AG10803 (cell line): ENCODE measurements at places on chromosomes 6 and 20.

DNA sequence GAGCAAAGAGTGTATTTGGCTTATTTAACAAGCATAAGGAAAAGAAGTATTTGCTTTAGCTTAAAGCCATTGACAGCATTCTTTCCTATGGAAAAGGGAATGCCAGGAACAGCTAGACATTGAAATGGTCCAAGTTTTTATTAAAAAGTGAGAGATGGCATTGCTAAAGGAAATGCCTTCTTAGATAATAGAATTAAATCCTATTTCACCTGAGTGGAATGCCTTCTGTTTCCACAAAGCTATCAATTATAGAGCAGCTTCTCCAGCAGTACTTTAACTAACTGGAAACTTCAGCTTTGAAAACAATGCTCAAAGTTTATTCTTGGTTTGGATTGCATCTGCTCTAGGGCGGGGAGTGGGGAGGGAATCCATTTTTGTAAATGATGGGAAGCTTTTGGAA is 85.1 kb upstream of the CNKSR3 start:
- DNase-seq = no peak

GRCh38 chr6:1654054-1654453 is 44.3 kb downstream of the FOXC1 start:
- DNase-seq = no peak

DNA sequence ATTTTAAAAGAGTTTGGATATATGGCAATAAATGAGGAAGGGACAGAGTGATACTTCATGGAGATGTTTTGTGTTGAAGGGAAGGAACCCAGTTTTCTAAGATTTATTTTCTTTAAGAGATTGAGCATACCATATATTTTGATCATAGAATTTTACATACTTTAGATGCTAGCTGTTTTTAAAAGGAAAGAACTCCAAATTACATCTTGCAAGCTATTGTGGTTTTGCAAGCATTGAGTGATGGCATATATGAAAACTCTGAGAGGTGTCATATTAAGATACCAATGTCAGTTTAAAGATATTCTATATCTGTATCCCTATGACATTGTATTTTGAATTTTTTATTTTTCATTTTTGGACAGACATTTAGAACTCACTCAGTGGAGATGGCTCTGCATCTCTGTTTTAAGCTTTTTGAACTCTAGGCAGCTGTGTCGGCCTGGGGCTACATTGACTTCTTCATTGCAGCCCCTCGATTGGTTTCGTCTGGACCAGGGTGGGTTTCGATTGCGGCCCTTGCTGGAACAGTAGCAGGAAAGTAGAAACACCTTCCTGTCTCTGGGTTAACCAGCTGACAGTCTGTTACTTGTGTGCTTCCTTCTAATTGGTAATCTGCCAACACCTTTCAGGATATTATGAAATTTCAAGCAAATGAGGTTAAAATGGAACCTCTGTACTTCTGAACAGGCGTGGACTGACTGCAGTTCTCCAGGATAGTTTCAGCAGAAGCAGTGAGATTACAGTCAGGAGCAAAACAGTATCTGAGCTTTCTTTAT is 14.0 kb downstream of the IGF2R start:
- peak; percentile 59 for DNase-seq

DNA sequence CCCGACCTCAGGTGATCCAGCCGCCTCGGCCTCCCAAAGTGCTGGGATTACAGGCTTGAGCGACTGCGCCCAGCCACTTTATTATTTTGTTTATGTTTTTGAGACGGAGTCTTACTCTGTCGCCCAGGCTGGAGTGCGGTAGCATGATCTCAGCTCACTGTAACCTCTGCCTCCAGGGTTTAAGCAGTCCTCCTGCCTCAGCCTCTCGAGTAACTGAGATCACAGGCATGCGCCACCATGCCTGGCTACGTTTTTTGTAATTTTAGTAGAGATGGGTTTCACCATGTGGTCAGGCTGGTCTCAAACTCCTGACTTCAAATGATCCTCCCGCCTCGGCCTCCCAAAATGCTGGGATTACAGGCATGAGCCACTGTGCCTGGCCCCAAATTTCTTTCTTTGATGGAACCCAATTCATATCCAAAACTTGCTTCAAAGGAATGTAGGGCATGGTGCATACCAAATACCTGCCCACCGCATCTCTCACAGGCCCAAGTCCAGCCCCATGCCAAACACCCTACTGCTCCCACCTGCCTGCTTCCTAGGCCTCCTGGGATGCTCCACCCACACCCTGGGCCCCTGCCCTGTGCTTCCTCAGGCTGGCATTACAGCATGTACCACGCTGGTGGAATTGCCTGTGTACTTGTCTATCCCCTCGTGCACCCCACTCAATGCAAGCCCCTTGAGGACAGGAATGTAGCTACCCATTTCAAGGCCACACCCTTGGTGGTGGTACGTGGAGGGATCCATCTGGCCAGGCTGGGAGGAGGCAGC is 4.9 kb upstream of the HMGA1 start:
- no peak for DNase-seq

GRCh38 chr6:11688425-11688709 is 90.2 kb downstream of the ADTRP start:
- no peak for DNase-seq

DNA sequence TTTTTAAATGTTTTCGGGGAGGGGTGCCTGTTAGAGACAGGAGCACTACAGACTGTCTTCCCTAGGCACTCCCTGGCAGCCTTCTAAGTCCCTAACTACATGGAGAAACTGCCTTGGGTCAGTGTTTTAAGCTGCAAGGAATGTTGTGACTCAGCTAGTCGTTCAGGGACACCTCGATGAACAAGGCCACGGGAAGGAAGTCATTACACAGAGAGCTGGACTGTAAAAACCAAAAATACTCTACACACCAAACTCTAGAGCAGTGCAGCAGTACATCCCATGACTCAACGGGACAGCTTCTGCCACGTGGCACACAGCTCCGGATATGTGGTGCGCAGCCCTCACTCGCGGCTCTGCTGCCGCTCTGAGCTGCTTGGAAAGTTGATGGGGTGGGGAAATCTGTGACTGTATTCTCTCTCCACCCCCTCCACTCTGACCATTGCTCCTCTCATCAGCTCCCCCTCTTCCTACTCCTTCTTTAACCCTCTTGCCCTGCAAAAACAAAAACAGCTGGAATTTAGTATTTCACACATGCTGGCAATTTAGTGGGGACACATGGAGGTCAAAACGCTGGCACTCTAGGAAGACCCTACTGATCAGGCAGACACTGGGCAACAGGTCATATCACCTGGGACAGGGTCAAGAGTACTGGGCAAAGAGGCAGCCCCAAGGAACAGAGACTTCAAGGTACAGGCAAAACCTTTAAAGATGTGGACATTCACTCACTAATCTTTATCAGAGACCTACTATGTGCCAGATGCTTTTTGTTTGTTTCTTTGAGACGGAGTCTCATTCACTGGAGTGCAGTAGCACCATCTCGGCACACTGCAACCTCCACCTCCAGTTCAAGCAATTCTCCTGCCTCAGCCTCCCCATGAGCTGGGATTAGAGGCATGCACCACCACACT is 10.9 kb upstream of the LPIN3 start:
- DNase-seq = peak; percentile 99

DNA sequence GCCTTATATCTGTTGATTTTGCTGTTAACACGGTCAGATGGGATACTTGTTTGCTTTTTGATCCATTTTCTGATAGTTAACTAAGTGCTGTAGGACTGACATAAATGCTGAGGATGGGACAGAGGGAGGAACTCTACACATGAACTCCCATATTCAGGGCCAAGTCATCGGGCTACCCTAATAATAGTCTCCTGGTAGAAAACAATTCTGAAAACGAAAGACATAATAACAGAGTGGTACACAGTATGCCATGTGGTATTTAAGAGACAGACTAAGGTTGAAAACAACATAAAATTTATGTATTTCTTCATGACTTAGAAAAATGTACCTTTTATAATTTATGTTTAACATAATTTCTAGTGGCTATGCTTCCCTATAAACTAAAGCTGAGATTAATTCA is 12.0 kb downstream of the ID4 start:
- no peak for DNase-seq

DNA sequence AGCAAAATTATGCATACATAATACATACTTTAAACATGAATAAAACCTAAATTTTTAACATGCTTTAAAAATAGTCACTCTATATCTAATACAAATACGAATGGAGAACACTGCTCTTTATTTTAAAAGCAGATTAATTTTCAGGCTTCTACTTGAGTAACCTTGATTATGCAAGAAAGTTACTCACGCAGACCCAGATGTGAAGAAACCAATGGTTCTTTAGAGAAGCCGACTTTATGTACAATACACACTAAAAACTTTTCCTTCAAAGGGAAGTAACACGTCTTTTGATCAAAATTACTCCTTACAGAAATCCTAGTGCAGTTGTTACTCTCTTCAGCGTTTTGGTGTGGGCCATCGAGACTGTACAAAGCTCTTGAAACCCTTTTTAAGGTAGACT is 136.9 kb upstream of the SLC22A16 start:
- no peak for DNase-seq

DNA sequence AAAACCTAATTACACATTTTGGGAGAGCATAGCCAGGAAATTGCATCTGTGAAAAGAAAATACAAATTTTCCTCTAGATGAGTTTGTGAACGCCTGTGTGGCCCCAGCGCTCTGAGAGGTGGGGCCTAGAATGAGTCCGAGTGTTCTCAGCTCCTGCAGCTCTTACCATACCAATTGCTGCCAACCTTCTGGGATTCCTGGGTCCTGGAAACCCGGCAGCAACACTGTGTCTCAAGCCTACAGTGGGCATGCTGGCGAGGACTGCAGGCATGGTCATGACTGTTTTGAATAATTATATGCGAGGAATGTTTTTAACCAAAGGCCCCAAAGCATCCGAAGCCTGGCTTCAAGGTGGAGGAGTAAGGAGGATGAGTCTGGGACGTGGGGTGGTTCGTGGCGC is 90.4 kb downstream of the SERAC1 start:
- DNase-seq = no peak

DNA sequence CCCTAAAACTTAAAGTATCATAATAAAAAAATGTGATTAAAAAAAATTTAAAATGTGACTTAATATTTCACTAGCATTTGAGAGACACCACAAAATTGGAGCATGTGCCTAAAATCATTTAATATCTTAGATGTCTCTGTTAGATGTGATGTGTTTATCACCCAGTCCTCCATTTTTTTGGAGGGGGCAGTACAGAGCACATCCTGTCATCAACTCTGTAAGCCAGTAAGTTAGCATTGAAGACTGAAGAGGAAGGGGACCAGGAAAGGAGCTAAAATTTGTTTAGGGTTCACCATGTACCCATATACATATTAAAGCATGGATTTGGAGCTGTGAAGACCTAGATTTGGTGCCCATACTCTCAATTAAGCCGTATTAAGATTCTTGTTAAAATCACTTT is 30.7 kb upstream of the ADIG start:
- no peak for DNase-seq

GRCh38 chr6:15325540-15325955 is 79.7 kb downstream of the JARID2 start:
- DNase-seq = no peak

DNA sequence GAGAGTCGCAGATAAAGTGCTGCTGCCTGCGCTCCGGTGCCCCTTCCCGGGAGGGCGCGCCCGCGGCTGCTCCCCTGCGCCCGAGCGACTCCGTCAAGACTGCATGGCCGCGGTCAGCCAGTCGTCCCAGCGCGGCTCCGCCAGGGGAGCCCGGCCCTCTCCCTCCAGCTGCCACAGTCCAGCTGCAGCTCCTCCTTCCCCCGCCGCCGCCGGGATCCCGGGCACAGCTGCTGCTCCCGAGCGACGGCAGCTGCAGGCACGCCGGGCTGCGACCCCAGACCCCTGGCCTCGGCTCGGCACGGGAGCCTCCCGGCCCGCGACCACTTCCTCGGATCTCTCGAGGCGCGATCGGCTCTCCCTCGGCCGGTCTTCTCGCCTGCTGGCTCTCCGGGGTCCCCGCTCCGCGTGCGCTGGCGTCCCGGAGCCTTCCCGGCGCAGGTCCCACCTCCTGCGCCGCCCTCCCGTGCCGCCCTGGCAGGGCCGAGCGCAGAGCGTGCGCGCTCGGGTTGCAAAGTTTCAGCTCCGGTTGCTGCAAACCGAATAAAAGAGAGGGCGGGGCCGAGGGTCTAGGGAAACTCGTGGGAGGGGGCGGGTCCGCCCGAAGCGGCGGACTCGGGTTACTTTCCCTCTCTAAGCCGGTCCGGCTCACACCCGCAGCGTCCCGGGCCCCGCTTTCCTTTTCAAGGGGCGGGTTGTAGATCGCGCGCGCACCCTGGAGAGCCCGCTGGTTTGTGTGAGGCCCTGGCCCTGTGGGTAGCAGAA is at the start of gene CNKSR3:
TSS of gene CNKSR3 (minus strand) at position 542 of the 762 bp plus-strand sequence. CDS start 571 bp downstream, outside the sequence.
- peak; percentile 89 for DNase-seq

DNA sequence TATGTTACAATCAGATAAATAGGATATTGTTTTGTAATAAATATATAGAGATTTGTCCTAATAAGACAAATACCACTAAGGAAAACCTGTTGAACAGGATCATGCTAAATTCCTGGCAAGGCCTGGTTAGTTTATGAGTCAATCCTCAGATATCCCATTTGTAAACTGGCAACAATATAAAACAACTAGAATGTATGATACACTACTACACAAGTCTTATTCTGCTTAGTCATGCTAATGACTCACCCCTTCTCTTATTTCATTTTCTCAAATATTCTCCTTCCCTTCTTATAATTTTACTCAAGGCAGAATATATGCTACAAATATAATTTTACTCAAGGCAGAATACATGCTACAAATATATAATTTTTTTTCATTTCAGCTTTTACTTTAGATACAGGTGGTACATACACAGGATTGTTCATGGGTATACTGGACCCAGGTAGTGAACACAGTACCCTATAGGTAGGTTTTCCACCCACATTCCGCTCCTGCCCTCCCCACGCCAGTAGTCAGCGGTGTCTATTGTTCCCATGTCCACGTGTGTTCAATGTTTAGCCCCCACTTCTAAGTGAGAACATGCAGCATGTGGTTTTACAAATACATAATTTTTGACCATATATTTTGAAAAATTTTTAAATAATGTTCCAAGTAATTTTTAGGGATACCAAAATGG is 6.3 kb downstream of the OSER1 start:
- peak; percentile 95 for DNase-seq

GRCh38 chr6:40634429-40634828 is 47.3 kb upstream of the LRFN2 start:
- no peak for DNase-seq

DNA sequence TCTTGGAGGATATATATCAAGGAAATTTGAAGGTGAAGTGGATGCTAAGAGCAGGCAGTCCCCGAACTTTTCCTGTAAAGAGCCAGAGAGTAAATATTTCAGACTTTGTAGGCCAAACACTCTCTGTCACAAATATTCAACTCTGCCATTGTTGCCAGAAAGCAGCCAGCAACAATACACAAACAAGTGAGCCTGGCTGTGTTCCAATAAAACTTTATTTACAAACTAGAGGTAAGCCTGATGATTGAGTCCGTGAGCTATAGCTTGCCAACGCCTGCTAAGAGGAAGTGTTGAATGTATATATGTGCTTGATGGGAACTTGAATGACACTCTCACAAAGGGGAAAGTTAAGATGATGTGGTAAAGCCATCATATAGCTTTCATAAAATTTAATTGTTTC is 166.0 kb upstream of the PLN start:
- no peak for DNase-seq

- DNase-seq = peak; percentile 92
Measured at GRCh38 chr6:143569040-143569439, 57.5 kb upstream of the FUCA2 start.

- no peak for DNase-seq
Measured at GRCh38 chr6:52595796-52596130, 18.9 kb upstream of the TRAM2 start.

- peak; percentile 69 for DNase-seq
Measured at GRCh38 chr6:134446896-134447295, 129.0 kb upstream of the SGK1 start.
